A549 treated with GW870086 at 1 μM for 4 hours (cell line): ENCODE measurements at places on chromosomes 1 and 21. TPM values are rescaled to one million over a fixed set of nuclear protein-coding genes. Genes with fewer than 3 reads are reported as not detected.

Gene CA6
- total RNA-seq, result not detected in 5 replicates

Gene NOL9
- 3.5 to 5.2 TPM (median 4.4 TPM) in 5 replicates for total RNA-seq

Gene NIT1
- total RNA-seq, result 28.4 to 32.9 TPM (median 30.2 TPM) in 5 replicates

Gene SERTAD4
- 0.39 to 0.57 TPM (median 0.46 TPM) in 5 replicates for total RNA-seq
